EL (cell line): ENCODE measurements at places on chromosomes 4 and X.
A peak's percentile ranks its signal among the peaks of the same experiment; 100 is the strongest.

DNA sequence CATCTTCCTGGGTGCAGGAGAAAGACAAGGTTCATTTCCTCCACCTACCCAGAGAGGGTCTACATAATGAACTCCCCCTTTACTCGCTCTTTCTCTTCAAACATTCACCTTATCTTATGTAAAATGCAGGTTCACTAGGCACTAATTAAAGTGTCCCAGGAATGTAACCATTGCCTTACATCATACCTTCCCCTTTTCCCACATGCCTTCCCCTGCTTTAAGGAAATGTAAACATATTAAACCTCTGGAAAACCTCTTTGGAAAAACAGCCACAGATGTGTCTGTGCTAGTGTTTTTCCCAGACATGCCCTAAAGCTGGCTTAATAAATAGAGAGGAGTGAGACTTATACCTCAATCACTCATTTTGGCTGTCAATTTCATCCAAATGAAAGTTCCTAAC, 15.8 kb downstream of the TBC1D9 start:
- DNase-seq: no peak

GRCh38 chr4:176810481-176811249, 17.9 kb upstream of the VEGFC start:
- DNase-seq: no peak

DNA sequence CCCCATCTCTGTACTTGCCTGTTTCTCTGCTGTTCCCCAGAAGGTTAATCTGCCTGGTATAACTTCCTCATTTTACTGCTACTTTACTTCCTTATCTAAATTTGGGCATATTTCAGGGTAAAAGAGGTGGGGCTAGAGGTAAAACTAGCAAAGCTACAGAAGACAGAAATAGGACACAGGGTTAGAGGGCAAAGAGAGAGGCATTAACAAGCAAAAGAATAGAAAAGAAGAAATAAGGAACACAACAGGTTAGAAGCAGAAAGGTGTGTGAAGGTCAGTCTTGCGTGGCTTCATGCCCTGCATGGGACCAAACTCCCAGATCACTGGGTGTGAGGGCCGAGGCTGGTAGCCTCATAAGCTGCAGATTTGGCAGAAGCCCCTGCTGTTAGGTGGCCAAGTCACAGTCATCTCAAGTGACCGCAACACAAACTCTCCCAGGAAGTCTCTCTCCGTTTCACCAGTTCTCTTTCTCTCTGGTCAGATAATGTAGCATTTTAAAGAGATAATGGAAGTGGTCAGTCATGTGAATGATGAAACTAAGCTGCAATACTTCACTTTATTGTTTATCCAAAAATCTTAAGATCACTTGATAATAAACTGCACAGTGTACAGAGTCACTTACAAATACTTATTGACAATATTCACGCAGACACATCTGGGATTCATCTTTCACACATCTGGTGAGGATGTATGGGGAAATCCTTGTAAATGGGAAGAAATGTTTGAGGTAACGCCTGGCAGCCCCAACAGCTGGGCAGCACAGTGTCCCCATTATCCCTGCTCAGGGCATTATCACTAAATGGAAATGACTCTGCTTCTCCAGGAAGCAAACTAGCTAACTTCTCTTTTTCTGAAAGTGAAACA, 16.4 kb downstream of the TMEM154 start:
- no peak for DNase-seq

DNA sequence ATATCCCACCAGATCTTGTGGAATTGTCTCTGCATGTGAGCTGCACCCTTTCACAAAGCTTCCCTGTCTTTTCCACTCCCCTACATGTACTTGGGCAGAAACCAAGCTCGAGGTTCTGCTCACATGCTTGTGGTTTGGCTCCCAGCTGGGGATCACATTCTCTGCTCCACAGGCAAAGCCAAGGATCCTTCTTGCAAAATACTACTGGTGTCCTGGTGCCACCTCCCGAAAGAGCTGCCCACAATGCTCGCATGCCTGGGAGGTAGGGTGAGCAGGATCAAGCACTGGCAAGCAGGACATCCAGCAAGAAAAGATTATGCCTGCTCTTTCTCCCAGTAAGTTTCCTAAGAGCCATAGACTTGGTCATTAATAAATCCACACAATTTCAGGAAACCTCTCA, 45.1 kb upstream of the PPARGC1A start:
- peak; percentile 76 for DNase-seq

GRCh38 chr4:7323872-7324650, 110.7 kb downstream of the PSAPL1 start:
- DNase-seq: no peak

GRCh38 chr4:147747787-147748454, 16.0 kb downstream of the ARHGAP10 start:
- DNase-seq: no peak

DNA sequence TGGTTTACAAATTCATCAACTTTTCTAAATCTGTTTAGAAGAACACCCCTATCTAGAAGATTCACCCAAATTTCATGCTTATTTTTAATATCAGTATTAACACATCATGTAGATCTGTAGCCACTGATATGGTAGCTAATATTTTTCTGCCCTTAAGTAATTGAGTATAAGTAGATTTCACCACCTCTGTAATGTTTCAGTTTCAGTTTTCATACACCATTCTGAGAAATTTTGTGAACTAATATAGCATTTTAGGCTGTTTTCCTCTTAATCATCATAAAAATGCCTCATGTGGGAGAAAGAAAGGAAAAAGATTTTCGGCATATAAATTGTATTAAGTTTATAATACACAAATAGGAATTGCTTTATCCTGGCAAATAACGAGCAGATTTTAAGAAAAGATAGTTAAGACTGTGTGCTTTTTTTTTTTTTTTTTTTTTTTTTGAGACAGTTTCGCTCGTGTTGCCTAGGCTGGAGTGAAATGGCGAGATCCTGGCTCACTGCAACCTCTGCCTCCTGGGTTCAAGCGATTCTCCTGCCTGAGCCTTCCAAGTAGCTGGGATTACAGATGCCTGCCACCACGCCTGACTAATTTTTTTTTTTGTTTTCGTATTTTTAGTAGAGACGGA, 21.4 kb upstream of the RBPJ start:
- DNase-seq: no peak

DNA sequence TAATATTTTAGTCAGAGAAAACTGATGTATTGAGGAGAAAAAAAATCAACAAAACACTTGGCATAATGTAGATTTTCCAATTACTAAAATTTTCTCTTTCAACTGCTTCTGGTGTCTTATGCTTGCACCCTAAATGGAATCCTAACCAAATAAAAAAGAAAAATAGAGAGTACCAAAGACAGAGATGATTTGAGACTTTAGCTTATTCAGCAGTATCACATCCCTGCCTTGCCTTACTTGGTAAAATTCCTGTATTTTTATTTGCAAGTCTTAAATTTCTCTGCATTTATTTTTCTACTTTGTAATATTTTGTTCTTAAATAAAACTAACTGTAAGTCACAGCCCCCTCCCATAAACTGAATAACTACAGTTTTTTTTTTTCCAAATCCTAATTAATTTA, 950.5 kb upstream of the INTU start:
- no peak for DNase-seq
